ENCODE measurements at places on chromosomes 7 and 10.

- no peak for DNase-seq
Measured at GRCh38 chr7:155226261-155227003, 71.2 kb upstream of the INSIG1 start.

- peak; percentile 75 for DNase-seq
Measured at GRCh38 chr10:11986593-11987216, 55.9 kb downstream of the UPF2 start.

DNA sequence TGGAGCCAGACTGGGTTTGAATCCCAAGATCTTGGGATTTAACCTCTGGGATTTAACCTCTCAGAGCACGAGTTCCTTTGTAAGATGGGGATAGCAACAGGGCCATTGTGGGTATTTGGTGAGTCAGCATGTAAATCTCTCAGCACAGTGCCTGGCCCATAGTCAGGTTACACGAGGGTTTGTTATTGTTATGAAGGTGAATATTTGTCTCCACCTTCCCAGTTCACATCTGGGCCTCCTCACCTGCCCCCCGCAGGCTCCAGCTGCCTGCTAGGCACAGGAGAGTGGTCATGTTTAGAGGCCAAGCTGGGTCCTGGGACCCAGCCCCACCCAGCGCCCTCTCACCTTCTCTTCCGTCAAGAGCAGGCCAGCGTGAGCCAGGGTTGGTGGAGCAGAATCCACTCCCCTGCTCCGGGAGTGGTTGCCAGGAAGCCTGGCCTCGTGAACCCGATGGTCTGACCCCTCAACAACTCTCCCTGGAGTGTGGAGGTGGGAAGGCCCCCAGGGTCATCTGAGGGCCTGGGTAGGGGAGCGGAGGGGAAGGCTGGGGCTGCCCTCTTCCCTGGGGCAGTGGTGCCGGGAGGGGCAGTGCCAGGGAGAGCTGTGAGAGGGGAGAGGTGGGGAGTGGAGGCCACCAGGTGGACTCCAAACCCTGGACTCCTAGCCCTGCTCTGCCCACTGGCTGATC, 26.0 kb downstream of the FAM241B start:
- DNase-seq: no peak

DNA sequence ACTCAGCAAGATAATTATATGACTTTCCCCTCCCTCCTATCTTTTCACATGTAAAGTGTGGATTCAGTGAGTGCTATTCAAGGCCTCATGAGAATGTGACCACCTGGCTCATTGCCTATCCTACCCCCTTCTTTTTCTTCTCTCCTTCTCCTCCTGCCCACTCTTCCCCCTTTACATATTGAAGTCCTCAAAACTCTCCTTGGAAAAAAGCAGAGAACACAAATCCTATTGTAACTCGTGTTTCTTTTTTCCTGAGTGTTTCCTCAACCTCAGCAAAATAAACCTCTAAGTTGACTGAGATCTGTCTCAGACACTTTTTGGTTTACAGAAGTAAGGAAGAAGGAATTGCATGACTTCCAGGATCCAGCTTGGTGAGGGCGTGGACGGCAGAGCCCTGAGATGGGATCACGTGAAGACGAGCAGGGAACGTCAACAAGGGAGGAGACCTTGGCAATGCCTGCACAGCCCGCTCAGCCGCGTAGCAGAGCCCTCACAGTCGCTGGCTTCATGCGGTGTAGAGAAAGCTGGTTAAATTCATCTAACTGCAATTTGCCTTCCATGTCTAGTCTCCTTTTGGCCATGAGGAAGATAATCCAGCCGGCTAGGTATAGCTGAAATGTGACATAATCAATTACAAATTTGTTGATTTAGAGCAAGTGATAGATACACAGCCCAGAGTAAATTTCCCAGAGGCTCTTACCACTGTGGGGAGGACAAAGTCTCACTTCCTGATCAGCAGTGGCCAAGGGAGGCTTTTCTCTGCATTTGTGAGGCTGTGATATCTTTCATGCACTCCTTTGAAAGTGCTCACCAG, 75.7 kb downstream of the LYZL2 start:
- peak; percentile 8 for DNase-seq

- peak; percentile 63 for DNase-seq
Measured at GRCh38 chr7:128030654-128031611, at the start of gene LRRC4. Gene LRRC4 (minus strand): TSS chr7:128031437. CDS start chr7:128030640, 797 bp downstream.

- DNase-seq: no peak
Measured at GRCh38 chr10:117731121-117731791, 188.7 kb downstream of the EMX2 start.

- DNase-seq: no peak
Measured at GRCh38 chr10:30870896-30871295, 160.8 kb downstream of the ZNF438 start.

DNA sequence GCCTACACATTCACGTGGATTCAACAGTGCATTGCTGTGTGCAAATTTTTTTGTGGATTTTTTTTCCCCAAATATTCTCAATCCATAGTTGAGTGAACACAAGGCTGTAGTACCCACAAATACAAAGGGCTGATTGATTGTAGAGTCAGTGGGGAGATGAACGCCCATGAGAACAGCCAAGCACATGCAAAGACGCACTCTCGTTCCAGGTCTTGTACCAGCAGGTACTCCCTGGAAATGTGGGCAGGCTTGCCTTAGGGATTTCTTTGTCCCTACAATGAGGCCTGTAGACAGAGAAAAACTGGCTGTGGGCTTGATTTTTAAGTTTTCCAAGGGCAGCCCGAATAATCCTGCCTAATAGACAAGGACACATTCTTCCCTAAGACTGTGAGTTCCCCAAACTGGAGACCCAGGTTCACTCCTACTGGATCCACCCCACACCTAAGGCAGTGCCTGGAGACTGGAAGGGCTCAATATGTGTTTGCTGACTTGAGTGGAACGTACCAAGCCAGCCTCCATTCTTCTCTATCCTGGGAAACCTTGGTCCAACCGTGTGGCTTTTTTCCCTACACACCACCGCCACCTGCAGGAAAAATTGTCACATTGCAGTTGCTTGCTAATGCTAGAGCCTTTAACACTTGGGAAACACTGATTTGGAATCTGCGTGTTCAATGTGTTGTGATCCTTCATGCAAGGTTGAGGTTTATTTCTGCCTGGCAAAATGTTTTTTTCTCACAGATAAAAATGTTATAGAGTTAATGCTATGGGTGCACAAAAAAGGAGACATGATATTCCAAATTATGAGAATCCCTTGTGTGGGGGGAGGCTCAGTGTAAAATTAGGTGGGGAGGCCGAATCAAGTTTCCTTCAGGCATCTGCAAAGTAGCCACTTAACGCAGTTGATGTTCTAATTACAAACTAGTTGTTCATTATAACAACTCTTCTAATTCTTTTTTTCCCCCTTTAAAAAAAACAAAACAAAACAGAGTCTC, 49.3 kb downstream of the PPP1R17 start:
- peak; percentile 81 for DNase-seq

DNA sequence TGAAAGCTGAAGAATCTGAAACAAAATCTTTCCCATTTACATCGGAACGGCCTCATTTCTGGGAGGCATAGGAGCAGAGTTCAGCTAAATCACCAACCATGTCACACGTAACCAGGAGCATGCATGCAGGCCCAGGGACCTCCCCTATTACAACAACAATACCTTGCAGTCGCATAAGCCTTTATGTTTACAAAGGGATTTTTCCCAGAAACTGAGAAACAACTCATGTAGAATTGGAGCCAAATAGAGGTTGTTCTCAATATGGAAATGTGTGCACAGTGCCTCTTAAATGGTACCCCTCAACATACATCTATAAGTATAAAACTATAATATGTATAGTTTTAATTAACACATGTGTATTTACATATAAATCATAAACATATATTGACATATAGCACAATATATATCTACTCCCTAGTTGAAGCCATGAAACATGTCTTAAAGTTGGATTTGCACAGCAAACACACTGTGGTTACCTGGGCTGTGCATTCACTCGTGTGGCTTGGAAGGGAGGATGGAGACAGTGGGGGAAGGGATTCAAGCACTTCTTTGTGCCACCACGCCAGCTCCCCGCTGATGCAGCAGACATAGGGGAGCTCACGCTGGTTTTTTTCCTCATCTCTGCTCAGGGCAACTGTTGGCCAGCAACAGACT, 35.0 kb upstream of the DGKI start:
- DNase-seq: no peak

GRCh38 chr10:47024399-47025252, 113.4 kb downstream of the PTPN20 start:
- peak; percentile 38 for DNase-seq

DNA sequence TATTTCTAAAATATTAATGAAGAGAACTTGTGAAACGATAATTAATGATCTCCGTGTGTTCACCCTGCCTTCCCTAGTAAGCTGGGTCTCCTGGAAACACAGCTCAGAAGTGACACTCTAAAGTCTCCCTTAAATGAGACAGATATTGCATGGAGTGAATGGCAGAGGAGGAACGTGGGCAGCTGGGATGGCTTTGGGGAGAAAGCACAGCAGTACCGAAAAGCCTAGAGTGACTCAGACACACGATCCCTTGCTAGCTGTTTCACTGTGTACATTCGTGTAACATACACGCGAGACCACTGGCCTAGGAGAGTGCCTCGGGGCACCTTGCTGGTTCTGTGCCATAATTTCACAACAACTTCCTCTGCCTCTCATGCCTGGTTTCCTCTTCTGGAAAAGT, 199.9 kb upstream of the TCERG1L start:
- no peak for DNase-seq

DNA sequence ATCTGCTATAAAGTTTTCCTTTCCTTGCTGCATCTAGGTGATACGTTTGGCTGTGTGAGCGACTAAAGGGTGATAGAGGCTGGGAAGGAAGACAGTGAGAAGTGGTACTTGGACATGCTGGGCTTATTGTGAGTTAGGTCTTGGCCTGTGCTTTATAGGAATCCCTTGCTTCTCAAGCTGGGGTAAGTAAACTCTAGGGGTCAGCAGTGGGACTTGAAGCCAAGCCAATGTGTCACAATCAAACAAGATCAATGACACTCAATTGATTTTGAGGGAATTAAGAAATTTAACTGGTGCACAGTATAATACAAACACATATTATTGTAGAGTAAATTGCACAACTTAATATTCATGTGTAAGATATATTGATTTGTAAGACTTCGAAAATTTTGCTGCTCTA, 155.8 kb upstream of the AOAH start:
- no peak for DNase-seq

DNA sequence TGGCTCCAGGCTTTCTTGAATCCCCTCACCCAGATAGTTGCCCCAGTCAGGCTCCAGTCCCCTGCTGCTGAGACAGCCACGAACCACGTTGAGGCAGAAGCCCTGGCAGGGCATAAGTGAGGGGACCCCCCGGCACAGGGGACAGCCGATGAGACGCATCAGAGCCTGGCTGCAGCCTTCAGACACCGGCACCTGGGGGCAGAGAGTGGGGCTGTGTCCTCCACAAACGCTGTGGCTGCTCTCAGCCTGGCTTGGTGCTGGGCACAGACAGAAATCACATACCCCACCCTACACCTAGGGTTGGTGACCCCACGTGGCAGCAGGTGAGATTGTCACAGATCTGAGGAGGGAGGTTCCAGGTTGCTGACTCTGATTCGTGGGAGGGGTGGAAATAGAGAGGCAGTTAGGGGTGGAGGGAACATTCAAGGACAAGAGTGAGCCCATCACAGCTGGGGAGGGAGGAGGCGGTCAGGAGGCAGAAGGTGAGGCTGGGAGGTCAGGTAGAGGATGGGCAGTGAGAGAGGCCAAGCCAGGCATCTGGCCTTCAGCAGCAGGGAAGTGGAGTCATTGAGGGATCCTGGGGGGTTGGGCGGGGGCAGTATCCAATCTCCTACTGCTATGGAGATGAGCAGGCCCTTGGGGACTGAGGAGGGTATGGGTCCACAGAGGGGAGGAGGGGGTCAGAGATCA, 3.2 kb downstream of the GPC2 start:
- DNase-seq: no peak

- no peak for DNase-seq
Measured at GRCh38 chr10:28365840-28366239, 63.0 kb upstream of the MPP7 start.

GRCh38 chr10:129546106-129546505, 79.1 kb downstream of the MGMT start:
- DNase-seq: no peak

DNA sequence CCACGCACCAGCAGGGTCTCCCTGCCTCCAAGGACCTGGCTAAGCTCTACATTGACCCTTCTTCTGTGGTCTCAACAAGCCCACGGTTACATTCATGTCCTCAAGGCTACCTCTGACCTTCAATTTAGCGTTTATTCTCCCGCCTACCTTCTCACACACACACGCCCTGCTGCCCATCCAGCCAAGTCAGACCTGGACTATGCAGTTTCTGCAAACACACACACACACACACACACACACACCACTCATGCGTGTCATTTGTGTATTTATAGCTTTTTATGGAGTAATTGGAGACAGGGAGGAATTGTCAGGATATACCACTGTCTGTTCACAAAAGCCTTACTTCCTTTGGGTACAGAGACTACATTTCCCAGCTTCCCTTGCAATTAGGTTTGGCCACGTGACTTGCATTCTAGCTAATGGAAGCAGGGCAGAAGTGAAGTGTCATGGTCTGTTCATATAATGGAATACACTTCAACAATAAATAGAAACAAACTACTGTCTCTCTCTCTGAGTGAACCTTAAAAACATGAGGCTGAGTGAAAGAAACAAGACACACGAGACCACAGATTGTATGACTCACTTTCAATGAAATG, 53.8 kb upstream of the CPXM2 start:
- no peak for DNase-seq

DNA sequence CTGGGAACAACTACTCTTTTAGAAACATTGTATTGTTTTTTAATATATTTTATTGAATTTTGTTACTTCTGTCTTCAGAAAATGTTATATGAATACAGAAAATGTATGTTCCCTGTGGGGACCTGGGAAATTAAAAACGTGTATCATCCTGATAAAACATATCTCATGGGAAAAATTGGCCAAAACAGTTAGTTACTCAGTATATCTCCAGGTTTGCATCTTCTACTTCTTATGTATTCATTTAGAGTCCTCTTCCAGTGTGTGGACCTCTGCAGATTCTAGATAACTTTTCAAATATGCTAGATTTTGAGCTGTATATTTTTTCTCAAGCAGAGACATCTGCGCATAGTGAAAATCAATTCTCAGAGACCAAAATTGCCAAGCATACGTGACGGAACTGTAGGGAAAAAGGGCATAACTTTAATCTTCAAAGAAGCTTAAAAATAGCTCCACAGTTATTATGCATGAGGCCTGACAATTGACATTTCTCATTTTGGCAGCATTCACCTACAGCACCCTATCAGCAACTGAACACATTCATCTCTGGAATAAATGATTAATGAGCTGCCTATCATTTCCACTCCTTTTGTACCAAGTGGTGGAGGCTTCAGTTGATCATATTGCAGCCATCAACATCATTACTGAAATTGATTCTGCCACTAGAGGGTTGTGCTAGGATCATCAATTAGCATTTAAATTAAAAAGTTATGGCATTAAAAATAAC, 26.4 kb upstream of the UMAD1 start:
- DNase-seq: no peak

All from neuronal stem cell (in vitro differentiated cells).